A172 (cell line): ENCODE measurements at places on chromosomes 1 and 21.

GRCh38 chr1:209040351-209040750, 543.2 kb upstream of the CAMK1G start:
- DNase-seq = peak; percentile 27

DNA sequence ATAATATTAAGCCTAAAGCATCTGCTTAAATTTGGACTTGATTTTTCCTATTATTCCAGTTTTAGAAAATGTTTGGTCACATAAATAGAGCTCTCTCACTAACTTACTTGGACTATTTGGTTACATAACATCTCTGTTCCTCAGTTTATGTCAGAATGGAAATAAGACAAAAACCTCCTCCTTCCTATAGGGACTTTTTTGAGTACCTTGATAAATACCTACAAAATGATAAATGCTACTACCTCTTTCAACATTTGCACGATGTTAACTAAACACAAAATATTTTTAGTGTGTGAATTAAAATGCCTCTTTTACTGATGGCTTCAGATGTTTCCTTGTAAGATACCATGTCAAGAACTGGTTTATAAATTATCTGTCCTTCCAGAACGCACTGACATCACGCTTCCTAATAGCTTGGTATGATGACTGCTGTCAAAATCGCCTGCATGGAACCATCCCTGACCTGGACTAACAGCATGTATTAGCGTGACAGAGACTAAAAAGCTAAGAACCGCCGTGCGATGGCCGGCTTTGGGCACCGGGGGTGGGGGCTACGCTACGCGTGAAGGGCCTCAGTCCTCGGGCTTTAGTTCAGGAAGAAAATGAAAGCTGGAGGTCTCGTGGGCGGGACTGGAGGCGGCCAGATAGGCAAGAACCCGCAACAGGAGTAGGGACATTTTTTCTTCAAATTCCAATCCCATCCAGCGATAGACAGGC, 133.2 kb upstream of the BARHL2 start:
- DNase-seq = no peak

GRCh38 chr1:62142496-62142895, 52.2 kb upstream of the L1TD1 start:
- peak; percentile 14 for DNase-seq

DNA sequence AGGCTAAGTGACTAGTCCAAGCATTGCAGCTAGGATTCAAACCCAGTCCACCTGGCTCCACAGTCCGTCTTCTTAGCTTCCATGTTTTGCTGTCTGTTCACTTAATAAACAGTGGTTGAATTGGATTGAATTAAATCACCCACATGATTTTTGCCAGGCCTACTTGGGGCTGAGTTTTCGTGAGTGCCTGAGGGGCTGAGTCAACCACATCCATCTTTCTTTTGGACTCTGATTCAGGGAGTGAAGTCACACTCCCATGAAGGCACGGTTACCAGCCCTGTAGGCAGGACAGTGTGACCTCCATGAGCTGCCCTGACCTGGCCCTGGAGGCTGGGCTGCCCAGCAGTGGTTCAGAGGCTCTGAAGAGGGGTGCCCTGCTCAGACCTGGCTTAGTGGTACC, 123.7 kb downstream of the ACTL8 start:
- DNase-seq = peak; percentile 66

GRCh38 chr1:183165456-183165855, 20.6 kb upstream of the LAMC2 start:
- peak; percentile 26 for DNase-seq

- DNase-seq = no peak
These were observed 1376.2 kb downstream of the NCAM2 start for GRCh38 chr21:22374218-22374969.

DNA sequence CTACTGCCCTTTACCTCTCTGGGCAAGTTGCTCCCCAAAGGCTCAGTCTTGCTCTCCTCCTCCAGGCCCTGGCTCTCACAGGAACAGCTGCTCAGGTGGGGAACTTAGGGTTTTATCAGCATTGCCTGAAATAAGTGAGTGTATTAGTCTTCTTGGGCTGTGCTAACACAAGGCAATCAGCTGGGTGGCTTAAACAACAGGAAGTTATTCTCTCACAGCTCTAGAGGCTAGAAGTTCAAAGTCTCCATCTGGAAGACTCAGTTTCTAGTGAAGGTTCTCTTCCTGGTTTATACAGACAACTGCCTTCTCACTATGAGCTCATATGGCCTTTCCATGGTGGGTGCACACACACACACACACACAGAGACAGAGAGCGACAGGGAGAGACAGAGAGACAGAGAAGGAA, 2.8 kb upstream of the CD1C start:
- DNase-seq = no peak

GRCh38 chr1:153490272-153491051, 30.0 kb upstream of the S100A7 start:
- DNase-seq = peak; percentile 97

GRCh38 chr1:238226810-238227209, 336.1 kb upstream of the ZP4 start:
- no peak for DNase-seq

GRCh38 chr1:107213225-107213624, 72.4 kb downstream of the NTNG1 start:
- no peak for DNase-seq

GRCh38 chr1:155218854-155219591, 10.5 kb downstream of the MTX1 start:
- peak; percentile 82 for DNase-seq

DNA sequence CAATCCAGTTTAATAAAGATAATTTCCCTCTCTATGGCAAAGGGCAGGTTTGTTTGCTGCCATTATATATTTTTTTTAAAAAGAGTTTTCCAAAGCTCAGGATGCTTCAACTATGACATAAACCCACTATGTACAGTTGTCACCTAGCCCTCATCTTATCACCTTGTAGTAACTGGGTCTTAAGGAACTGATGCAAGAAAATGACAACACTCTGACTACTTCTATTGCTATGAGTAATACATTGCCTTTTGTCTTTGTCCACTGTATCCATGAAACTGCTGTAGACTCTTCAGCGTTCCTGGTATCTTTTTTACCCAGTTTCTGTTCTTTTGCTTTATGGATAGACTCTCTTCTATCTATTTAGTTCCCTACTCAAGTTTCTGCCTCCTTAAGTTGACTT, 586.5 kb downstream of the NEGR1 start:
- no peak for DNase-seq

GRCh38 chr1:68111519-68112436, 61.4 kb upstream of the DIRAS3 start:
- DNase-seq = peak; percentile 93

GRCh38 chr1:209057083-209057482, 526.4 kb upstream of the CAMK1G start:
- no peak for DNase-seq

DNA sequence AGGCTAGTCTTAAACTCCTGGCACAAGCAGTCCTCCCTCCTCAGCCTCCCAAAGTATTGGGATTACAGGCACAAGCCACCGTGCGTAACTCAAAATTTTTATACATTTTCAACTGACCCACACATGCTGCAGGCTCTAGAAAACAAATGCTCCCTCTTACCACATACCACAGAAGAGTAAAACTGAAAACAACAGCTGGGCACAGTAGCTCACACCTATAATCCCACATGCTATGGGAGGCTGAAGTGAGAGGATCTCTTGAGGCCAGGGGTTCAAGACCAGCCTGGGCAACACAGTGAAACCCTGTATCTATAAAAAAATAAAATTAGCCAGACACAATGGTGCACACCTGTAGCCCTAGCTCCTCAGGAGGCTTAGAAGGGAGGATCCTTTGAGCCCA, 56.7 kb downstream of the AKT3 start:
- no peak for DNase-seq

- DNase-seq = no peak
These were observed 9.4 kb upstream of the VAMP4 start for GRCh38 chr1:171751221-171751620.

- DNase-seq = no peak
These were observed 70.5 kb upstream of the CSF1 start for GRCh38 chr1:109840011-109840629.

GRCh38 chr1:204672482-204673121, 12.9 kb downstream of the LRRN2 start:
- DNase-seq = no peak
